Activated CD4-positive, CD25-positive, alpha-beta regulatory T cell treated with anti-CD3 and anti-CD28 coated beads, Interleukin-2, amount 50 U/mL, for 16 hours (primary cell): ENCODE measurements at places on chromosomes 3 and 15.

DNA sequence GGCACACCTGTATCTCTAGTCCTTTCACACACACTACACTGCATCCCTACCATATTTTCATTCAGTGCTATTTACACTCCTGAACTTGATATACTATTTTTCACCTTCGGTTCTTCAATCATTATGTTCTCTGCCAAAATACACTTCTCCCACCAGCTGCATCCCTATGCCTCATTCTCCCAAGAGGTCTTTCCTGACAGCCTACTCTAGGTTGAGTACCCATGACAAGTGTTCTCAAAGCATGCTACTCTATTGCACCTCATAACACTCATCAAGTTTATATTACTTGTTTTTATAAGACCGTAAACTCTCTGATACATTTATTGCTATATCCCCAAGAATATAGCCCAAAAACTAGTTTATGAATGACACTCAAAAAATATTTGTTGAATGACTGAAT is 549.5 kb downstream of the PYDC2 start:
- DNase-seq, result no peak

DNA sequence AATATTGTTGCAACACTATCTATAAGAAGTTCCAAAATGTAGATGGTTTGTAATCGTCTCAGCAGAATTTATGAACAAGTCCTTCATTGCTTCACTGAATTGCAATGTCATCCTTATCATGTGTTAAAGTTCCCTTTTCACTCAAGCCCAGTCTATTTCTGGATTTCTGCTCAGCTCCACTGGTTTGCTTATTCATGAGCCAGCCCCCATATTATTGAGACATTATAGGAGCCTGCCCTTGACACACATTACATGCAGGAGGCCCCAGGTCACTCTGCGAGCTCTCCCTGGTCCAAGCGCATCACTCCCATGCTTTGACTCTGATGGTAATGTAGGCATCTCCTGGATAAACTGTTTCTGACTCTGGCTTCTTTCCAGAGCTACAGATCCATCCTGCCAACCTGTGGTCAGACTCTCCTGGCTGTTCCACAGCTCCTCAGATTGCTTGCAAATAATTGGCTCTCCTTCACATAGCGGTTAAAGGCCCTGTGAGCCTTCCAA is 56.9 kb downstream of the ABTB1 start:
- DNase-seq, result no peak

DNA sequence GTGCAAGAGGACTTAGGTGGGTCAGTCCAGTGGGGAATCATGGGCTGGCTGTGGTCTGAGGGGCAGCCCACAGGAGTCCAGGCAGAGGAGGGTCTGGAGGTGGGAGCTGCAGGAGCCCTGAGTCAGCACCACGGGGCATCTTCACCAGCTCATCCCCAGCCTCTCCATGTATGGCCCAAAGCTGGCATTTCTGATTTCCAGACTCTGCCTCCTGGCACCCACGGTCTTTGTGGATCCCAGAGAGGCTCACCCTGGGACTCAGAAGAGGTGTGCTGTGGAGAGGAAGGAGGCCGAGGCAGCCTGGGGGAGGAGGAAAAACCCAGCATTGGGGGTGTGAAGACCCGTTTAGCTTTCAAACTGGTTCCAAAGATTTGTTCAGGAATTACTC is 64.5 kb upstream of the KLF13 start:
- DNase-seq, result no peak

GRCh38 chr3:141184430-141184829 is 47.2 kb upstream of the PXYLP1 start:
- DNase-seq, result no peak

DNA sequence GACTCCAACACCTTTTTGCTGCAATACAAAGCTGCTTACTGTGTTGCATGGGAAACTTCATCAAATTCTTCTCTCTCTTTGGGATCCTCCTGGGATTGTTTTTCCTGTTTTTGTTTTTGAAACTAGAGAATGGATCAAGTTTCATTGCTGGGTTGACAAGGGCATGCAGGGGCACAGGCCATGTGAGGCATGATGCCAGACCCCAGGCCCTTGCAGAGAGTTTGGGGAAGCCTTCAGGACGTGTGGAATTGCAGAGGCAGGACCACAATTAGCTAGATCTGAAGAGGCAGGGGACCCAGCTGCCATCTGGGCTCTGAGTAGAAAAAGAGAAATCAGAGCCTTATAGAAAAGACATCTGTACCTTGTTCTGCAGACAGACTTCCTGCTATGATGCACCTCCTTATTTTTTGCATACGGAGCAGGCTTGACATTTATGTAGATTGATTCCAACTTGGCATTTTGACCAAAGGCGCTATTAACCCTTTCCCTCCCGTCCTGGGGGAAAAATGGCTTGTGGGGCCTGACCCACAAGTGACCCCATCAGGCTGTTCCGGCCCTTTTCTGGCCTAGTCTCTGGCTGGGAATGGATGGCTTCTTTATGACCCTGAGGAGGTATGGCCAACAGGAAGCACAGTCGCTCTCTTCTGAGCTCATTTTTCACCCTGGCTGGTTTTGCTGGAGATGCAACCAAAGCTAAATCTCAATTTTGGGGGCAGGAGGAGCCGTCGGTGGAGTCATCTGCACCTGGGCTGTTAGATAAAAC is 44.3 kb upstream of the CHRNB4 start:
- no peak for DNase-seq

DNA sequence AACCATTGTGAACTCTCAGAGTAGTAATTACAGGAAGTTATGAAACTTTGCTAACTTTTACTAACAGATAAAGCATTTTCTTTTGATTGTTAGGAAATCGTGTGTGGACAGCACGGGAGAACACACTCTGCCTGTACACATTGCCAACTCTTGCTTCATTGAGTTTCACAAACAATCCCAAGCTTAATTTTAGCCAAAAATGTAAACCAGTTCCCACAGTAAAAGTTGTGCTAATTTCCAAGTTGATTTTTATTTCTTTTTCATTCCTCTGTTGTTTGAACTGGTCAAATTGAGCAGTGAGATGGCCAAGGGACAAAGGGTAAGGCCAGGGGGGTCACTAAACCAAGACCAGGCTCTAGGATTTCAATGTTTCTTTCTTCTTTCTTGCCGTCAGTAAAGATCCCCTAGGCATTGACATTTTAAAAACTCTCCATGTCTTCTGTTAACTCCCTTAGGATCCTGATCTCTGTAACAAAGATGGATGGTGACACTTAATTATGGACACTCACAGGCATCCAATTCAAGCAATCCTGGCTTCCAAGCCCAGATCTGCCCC is 414.9 kb downstream of the RBMS3 start:
- DNase-seq, result no peak

DNA sequence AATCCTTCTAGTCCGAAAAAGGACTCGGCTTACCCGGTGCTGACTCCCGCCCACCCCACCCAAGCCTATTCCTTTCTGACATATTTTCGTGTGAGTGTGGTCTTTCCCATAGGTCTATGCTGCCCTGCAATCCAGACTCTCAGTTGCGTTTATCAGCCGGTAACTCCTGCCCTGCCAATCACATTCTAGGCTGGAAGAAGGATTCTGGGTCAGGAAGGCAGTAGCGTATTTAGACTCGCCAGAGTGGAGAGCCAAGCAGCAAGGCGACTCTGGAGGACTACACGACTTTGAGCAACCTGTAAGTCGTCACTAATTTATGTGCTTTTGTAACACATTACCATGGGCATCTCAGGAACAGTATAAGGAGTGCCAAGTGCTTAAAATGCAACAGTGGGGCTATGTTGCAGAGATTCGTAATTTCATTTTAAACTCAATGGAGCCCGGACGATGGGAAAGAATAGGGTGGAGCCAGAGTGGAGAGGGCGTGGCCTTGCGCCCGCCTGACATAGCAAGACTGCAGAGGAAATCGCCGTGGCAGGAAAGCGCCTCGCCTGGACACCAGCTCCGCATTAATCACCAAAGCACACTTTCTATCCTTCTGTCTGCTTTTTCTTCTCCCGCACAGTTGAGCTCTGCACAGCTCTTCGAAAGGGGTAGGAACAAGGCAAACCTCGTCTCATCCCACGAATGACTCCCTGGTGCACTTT is 1044.2 kb downstream of the AGBL1 start:
- no peak for DNase-seq

- no peak for DNase-seq
These were observed 674.1 kb downstream of the MECOM start for GRCh38 chr3:168989396-168989795.

DNA sequence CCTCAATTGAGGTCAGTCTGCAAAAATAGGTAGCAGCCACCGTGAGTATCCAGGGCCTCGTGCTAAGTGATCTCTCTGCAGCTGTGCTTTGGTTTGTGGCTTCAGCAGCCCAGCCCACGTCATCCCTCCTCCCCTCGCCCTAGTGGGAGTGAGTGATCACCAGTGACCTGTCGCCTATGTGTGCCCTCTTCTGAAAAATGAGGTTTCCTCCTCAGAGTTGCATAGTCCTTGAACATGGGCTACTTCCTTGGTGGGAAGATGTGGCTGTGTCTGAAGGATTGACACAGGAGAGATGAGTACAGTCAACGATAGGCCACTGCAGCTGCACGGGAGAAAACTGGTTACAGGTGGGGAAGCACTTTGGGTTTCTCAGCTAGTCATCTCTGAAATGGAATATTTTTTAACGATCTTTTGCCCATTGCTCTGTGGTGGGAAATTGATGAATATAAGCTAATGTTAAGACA is 144.8 kb upstream of the BHLHE40 start:
- DNase-seq, result no peak

DNA sequence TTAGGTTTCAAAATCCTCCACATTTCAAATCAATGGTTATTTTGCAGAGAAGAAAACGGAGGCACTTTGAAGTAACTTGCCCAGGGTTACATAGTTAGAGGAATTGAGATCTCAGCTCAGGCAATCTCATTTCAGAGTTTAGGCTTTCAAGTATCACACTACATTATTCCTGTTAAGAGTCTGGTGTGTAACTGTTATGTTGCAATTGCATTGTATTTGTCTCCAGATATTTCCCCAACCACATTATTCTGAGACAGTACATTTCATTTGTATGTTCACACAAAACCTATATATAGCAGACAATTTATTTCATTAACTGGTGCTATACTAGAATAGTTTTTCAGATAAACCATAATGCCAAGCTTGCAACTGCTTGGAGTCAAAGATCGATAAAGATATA is 154.2 kb upstream of the TSPAN3 start:
- no peak for DNase-seq

DNA sequence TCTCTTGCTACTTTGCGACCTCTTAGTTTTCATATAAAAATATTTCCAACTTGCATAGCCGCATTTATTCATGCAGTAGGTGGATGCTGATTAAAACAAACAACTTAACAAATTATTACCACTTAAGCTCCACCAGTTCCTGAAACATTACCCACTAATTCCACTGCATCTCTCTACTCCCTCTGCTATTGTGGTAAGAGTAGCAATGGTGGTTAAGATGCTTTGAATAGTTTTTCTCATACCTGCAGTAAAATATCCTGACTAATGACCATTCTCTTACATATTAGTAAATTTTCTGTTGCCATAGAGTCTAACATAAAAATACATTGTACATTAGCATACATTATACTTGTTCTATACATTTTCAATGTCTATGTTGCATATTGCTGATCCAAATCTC is 397.6 kb upstream of the PLSCR5 start:
- DNase-seq, result no peak

- DNase-seq, result no peak
These were observed 391.2 kb downstream of the IL20RB start for GRCh38 chr3:137348936-137349335.

- no peak for DNase-seq
These were observed 57.0 kb upstream of the MCTP2 start for GRCh38 chr15:94174399-94174802.

GRCh38 chr3:57981483-57982087 is 26.6 kb upstream of the FLNB start:
- no peak for DNase-seq

DNA sequence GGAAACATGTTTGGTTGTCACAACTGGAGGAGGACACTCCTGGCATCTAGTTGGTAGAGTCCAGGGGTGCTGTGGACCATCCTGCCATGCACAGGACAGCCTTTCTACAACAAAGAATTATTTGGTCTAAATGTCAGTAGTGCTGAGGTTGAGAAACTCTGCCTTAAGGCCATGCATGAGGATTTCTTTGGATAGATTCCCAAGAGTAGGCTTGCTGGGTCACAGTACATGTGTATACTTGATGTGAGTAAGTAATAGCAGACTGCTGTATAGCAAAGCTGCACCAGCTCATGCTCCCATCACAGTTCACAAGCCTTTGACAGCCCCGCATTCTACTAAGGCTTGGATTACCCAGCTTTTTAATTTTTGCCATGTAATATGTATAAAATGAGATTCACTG is 151.3 kb downstream of the MFSD1 start:
- no peak for DNase-seq

DNA sequence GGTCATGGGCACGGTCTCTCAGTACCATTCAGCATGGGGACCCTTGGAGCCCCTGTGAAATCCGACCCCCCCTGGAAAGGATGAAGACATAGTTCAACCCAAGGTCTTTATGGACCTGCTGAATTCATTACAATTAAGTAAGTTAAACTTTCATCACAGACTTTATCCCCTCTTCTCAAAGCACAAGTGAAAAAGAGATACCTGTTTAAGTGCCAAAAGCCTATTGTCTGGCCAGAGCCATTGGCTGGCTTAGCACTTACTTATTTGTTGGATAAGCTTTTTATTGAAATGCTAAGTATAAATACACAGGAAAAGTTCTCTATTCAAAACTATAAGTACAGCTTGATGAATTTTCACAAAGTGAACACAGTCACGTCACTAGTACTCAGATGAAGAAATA is 128.4 kb upstream of the NR2E3 start:
- DNase-seq, result no peak

- DNase-seq, result no peak
These were observed 35.2 kb downstream of the AP4E1 start for GRCh38 chr15:50943638-50944037.

DNA sequence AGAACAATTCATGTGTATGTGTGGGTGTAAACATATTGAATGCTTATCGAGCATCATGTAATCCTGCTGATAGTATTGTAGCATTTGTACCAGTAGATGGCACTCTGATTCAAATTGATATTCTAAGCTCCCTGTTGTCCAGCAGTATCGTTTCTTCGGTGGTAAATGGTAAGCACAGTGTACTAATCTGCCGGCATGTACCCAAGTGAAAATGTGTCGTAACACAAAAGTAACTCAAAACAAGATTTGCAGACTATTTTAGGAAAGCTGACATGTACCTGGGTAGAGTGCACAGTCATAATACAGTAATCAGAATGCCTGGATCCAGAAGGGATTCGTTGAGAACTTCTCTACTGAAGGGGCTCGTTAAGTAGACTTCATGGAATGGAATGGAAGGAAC is 31.7 kb upstream of the MNS1 start:
- no peak for DNase-seq

- no peak for DNase-seq
These were observed 11.8 kb upstream of the MYO5A start for GRCh38 chr15:52540374-52541012.

DNA sequence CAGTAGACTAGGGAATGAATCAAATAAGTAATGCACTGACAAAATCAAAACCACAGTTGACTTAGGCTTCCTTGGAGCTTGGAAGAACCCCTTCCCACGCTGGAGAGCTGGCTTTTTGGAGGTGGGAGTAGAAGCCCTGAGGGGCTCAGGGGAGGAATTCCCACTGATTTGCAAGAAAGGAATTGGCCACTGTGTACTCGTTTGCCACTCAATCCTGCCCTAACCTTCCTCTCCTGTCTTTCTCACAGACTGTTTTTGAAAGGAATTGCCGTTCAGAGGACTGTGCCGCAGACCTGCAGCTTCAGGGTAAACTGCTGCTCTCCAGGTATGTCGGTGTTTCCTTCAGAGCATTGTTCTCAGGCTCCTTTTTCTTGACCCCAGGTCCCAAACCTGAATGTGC is 208.2 kb upstream of the CTDSPL start:
- no peak for DNase-seq
